ENCODE measurements at places on chromosomes 5 and 9. TPM values are rescaled to one million over a fixed set of nuclear protein-coding genes. Genes with fewer than 3 reads are reported as not detected.

The PCDHA1 gene
- total RNA-seq, result not detected

The PCDHA9 gene
- 0.30 TPM for total RNA-seq

The MARCHF11 gene
- not detected for total RNA-seq

The CDH12 gene
- not detected for total RNA-seq

The IFNA2 gene
- not detected for total RNA-seq

The RLN1 gene
- 0.60 TPM for total RNA-seq

The MUSK gene
- total RNA-seq, result not detected

All from spleen (tissue), 13 donors.